ENCODE measurements at places on chromosomes 6 and 20.

DNA sequence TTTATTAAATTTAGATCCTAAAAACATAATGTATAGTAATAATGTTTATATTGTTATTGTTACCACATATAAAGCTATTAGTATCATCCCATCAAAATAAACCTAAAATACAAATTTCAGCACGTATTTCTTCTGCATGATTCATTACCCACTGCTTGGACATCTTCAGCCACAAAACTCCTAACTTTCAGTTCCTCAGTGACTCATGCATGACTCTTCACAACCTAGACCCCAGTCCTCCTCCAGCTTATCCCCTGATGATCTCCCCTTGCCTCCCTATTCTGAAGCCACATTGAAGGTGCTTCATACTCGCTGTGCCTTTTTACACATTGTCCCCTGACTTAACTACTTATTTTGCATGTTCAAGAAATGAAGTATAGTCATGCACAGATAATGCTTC lies 11.2 kb upstream of the GPRC6A start:
- no peak for DNase-seq

DNA sequence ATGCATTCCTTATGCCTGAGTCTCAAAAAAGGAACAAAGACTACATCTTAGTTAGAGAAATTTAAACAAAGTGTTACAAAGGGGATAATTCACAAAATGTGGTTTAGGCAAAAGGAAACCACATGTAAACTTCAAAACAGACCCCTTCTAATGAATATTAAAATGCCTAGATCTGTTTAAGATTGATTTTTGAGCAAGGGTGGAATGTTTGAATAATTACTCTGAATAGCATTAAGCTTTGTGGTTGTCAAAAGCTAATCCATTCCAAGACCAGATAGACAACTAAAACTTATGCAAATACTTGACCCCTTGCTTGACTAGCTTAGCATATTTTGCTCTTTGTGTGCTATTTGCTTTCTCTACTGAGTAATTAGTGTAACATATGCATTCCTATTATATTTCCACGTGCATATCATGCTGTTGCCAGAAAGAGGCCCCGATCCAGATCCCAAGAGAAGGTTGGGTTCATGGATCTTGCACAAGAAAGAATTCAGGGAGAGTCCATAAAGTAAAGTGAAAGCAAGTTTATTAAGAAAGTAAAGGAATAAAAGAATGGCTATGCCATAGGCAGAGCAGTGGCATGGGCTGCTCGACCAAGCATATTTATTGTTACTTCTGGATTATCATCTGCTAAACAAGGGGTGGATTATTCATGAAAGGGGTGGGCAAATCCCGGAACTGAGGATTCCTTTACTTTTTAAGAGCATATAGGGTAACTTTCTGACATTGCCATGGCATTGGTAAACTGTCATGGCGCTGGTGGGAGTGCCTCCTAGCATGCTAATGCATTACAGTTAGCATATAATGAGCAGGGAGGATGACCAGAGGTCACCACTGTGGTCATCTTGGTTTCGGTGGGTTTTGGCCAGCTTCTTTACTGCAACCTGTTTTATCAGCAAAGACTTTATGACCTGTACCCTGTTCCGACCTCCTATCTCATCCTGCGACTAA lies 1193.4 kb upstream of the EYS start:
- DNase-seq: no peak

GRCh38 chr6:89079511-89080234 lies 878 bp upstream of the PNRC1 start:
- peak; percentile 64 for DNase-seq

DNA sequence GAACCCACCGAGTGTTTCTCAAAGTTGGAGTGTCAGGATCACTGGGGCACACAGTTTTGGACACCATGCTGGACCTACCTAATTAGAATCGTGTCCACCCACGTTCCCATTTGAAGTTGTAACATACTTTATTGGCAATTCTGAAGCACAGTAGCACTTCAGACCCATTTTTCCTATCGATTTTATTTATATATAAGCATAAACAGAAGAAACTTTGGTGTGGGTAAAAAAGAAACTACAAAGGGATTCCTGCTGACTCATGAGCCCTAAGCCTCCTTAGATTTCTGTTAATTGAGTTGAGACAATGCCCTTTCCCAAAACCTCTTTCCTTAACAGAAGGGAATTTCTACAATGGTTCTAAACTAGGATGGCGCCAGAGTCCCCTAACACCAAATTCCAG lies 398.0 kb downstream of the CDKAL1 start:
- no peak for DNase-seq

DNA sequence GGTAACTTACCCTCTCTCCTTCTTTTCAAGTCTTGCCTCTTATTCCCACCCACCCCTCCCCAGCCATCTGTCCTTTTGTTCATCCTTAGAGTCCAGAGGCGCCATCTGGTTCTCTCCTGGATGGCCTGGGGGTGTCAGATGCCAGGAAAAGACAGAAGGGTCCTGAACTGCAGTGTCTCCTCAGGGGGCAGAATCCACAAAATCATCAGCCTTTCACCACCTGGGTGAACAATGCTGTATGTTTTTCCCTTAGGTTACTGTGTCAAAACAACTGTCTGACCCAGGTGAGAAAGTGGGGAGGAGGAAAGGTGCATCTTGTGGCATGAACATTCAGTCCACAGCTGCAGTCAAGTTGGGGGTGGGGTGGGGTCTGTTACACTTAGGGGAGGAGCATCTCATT lies 47.9 kb upstream of the FYN start:
- no peak for DNase-seq

DNA sequence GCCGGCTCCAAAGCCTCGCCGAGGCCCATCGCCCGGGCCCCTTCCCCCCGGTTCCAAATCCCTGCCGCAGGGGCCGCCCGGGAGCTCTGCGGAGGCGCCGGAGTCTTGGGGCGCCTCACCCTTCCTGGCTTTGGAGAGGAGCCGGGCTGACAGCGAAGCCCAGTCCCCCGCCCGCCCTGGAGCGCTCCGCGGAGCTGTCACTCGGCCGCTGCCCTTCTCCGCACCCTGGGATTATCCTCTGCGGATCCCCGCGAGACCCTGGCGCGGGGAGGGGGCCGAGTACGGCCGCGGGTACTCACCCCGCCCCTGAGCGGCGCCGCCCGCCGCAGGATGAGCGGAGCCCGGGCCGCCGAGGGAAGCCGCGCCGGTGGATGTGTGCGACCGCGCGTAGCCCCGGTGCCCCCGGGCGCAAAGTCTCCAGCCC lies 343 bp downstream of the SNAP91 start:
- DNase-seq: no peak

- DNase-seq: no peak
These were observed 279.9 kb downstream of the CD83 start for GRCh38 chr6:14397518-14397901.

DNA sequence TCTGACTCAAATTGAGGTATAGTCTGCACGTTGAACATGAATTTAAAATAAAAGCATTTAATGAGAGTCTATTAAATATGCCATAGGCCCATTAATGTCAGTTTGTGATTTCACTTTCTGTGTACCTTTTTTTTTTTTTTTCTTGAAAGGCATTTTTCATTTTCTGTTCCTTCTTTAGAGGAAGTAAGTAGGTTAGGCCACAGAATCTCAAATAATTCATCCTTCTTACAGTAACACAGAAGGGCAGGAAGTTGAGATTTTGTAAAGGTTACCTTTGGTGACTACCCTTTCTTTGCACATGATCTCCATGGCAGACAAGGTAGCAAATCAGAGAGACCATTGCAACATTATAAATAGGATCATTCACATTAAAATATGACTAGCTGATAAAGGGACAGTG lies 9.6 kb downstream of the L3MBTL3 start:
- peak; percentile 45 for DNase-seq

GRCh38 chr20:34112600-34113101 lies 608 bp upstream of the EIF2S2 start:
- DNase-seq: peak; percentile 22

- no peak for DNase-seq
These were observed 592.1 kb upstream of the NRSN1 start for GRCh38 chr6:23533944-23534343.

DNA sequence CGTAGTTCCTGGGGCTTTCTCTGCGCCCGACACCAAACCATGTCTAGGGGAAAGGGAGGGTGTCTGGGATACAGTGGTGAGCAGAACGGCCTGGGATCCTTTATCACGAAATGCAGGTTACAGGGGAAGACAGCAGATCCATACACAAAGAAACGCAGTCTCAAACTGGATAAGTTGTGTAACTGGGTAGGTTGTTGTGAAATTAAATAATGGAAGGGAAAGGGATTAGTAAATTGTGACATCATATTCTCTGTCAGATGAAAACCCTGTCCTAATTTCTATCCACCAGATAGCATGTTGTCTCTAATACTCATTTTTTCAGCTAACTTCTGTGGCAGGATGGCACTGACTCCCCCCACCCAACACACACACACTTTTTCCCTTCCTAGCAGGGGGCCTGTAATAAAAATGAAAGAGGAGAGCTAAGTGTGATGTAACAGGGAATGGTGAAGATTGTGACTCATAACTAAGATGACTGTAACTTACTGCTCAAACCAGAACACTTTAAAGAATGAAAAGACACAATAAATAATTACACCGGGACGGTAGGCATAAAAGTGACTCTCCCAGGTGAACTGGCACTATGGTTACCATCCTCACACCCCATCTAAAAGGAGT lies 769 bp upstream of the TRPC4AP start:
- DNase-seq: peak; percentile 75

- DNase-seq: no peak
These were observed 31.2 kb downstream of the PLCG1 start for GRCh38 chr20:41168281-41169161.

DNA sequence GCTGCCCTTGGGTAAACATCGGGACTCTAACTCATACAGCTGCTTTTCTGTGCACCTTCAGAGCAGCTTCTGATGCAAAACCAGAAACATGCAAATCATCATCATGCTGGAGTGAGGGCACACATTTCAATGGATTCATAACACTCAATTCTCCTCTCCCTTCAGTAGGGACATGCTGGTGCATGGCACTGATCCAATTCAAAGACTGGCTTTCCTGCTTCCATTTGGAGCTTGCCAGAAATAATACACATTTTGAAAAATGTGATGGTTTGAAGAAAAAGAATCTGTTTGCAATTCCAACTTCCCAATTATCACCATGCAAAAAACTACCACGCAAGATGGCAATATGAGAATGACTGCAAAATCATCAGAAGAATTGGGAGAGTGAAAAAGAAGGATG lies 65.2 kb upstream of the PDE10A start:
- DNase-seq: no peak

DNA sequence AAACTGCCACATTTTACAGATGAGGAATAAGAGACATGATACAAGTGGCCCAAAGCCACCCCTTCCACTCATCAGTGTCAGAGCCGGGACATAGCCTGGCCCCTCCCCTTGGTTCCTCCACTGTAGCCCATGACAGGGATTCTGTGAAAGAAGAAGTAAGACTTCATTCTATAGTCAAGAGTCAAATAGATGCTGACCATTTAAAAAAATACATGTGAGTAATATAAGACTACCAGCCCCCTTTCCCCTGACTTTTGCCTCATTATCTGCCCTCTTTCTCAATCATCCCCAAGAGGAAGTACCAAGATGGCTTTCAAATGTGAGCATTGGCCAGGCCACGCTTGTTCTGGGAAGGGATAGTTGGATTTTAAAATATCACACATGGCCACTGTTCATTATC lies 57.8 kb upstream of the TAB2 start:
- DNase-seq: no peak

DNA sequence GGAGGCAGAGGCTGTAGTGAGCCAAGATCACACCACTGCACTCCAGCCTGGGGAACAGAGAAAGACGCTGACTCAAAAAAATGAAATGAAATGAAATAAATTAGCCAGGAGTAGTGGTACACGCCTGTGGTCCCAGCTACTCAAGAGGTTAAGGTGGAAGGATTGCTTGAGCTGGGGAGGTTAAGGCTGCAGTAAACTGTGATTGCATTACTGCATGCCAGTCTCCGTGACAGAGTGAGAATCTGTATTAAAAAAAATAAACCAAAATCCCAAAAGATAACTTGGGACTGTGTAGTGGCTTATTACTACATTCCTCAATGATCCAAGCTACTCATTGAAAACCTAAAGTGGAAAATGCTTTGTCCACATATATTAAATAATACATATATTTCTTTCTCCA lies 87.0 kb downstream of the SGK1 start:
- DNase-seq: no peak

GRCh38 chr6:6694368-6694780 lies 105.9 kb downstream of the LY86 start:
- no peak for DNase-seq

GRCh38 chr20:54229566-54230160 lies 21.8 kb downstream of the PFDN4 start:
- no peak for DNase-seq

DNA sequence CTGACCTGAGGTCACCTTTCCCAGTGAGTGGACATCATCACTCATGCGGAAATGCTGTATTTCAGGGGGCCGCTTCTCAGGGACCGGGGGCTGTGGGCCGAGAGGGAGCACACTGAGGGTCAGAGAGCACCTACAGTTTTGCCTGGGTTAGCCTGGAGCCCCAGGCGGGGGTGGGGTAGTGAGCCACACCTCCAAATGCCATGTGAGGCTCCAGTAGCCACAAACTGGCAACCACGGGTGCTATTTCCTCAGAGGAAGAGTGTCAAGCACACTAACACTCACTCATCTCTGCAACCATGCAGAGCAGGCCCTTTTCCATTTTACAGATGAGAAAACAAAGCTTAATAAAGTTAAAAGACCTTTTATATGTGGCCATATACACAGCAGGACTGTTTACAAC lies 4.7 kb downstream of the EHMT2 start:
- DNase-seq: no peak

GRCh38 chr6:35216412-35216732 lies 2.6 kb downstream of the SCUBE3 start:
- DNase-seq: no peak

DNA sequence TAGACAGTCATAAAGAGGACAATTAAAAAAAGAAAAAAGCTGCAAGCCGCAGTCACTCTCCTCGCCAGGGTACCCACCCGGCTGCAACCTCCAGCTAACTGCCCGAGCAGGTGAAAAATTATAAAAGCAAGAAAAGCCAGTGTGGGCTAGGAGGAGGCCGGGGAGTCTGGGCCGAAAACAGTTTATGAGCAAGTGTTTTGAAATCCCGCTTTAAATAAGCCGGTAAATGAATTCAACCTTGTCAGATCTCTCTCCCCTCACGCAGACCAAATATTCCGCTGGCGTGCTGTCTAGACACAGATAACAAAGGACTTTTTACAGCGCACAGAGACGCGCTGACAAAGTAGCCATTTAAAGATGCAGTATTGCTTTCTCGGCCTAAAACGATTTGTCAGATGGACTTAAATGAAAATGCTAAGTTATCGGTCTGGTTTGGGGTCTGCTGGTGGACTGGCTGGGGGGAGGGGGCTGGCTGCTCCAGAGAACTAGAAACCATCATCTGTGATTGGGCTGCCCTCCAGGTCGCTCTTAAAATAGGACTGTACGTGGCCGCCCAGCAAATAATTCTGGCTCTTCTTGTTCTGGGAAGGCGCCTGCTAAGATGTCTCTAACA lies 24.6 kb downstream of the PMEPA1 start:
- DNase-seq: no peak

Data from activated CD4-positive, alpha-beta T cell treated with anti-CD3 and anti-CD28 coated beads, Interleukin-10, Interleukin-2, amounts not matched to agents 100 ng/mL and 50 ng/mL, durations not matched to agents 16 hours and 8 hours (primary cell).